ENCODE measurements at places on chromosomes 16 and 17. TPM values are rescaled to one million over a fixed set of nuclear protein-coding genes. Genes with fewer than 3 reads are reported as not detected.

DNA sequence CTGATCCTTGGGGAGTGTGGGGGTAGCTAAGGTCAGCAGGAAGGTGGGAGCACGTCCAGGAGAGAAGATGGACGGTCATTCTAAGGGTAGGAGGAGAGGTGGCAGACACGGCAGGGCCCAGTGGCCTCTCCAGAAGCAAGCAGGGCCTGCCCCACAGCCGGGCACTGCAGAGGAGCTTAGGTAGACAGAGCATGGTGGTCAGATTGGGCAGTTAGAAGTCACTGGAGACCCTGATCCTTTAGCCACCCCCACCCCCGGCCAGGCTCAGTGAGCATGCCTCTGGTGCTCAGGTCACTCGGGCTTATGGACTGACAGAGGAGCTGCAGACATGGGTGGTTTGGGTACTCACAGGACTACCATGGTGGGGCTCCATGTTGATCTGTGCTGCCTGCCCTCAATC is 26.3 kb downstream of the NLRP1 start:
- no peak for DNase-seq

- no peak for DNase-seq
Measured at GRCh38 chr17:63071797-63072196, 105.8 kb downstream of the TANC2 start.

STH gene
- total RNA-seq: 3.1 TPM

MARVELD3 gene
- 1.6 TPM for total RNA-seq

DNA sequence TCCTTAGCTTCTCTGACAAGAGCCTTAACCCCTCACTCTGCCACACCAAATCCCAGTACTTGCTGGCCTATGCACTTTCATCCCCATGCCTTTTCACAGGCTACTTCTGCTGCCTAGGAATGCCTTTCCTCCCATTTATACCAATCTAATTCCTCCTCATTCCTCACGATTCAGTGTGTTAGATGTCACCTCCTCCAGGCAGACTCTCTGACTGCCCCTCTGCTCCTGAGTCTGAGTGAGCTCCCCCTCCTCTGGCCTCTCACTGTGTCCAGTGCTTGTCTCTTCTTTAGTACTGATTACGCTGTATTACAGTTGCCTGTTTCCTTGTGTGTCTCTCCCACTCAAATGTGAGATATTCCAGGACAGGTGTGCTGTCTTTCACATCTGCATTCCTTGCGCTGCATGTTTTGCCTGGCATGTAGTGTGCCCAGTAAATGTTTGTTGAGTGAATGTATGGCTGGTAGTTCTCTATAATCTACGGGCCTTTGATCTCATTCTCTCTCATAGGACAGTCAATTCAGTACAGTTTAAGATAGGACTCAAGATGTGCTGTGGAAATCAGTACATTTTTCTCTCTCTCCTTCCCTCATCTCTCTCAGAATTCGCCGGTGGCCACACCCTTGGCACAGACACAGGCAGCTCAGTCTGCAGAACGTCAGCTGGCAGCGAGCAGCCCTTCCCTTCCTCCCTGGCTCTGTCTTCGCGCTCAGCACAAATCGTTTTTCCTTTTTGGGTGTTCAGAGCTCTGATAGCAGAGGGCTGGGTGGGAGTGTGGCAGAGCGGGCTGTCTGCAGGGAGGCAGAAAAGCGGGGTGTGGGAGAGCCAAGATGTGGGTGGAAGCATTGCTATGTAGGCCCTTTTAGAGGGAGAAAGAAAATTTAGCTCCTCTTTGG is 18.5 kb downstream of the ARL4D start:
- DNase-seq: peak; percentile 53

GRCh38 chr16:86381491-86381890 is 128.8 kb upstream of the FOXF1 start:
- no peak for DNase-seq

GNG13 gene
- 0.30 TPM for total RNA-seq

- DNase-seq: no peak
Measured at GRCh38 chr16:6095414-6095813, 997.8 kb upstream of the EEF2KMT start.

EME1 gene
- 5.5 TPM for total RNA-seq

DNA sequence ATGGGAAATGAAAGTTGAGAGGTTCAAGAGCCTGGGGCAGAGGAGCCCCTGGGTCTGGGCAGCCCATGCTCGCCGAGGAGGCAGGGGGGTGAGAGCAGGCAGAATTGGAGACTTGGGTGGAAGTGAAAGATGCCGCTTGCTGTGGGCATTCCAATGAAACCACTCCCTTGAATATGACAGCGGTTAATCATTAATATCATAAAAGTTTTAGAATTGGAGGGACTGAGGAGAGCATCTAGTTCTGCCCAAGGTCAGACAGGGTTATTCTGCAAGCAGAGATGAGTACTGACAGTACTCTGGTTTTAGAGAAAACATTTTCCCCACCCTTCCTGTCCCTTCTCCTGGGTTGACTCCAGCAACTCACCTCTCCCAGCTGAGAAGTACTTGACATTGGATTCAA is 180.2 kb downstream of the MSI2 start:
- DNase-seq: no peak

LRRC36 gene
- 4.3 TPM for total RNA-seq

- DNase-seq: no peak
Measured at GRCh38 chr17:2202302-2202995, 101.1 kb downstream of the SMG6 start.

- DNase-seq: no peak
Measured at GRCh38 chr16:52740766-52741165, 193.8 kb upstream of the TOX3 start.

DNA sequence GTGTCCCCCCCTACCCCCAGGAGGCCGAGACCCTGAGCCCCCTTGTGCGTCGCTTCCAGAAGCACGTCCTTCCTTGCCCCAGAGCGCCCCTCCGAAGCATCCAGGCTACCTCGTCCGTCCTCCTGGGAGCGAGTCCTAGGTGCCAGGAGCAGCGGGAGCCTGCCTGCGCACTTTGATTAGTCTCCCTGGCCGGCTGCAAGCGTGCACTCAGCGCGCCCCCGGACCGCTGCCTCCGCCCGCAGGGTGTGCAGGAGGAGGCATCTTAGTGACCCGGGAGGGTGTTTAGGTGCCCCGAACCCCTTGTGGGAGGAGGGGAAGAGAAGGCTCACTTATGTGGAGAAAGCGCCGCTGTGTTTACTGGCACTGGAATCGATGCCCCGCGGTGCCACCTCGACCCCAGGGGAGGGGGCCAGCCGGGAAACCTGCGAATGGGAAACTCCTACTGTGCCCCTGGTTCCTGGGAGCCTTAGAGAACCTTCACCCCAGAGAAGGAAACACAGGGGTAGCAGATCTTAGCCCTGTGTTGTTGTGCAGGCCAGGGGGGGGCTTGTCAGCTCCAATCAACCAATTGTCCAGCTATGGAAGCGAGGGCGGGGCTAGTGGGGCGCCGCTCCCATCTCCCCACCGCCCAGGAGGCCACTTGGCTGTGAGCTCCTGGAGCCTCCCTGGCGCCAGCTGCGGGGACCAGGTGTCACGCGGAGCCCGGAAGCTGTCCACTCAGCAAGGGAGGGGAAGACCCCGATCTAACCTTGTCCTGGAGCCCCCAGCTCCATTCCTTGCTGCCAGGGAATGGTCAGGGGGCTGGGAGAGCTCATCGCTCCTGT is 922.8 kb upstream of the EEF2KMT start:
- peak; percentile 36 for DNase-seq

GRCh38 chr17:78644224-78644623 is 67.0 kb upstream of the DNAH17 start:
- no peak for DNase-seq

ZKSCAN2 gene
- 10.2 TPM for total RNA-seq

DNA sequence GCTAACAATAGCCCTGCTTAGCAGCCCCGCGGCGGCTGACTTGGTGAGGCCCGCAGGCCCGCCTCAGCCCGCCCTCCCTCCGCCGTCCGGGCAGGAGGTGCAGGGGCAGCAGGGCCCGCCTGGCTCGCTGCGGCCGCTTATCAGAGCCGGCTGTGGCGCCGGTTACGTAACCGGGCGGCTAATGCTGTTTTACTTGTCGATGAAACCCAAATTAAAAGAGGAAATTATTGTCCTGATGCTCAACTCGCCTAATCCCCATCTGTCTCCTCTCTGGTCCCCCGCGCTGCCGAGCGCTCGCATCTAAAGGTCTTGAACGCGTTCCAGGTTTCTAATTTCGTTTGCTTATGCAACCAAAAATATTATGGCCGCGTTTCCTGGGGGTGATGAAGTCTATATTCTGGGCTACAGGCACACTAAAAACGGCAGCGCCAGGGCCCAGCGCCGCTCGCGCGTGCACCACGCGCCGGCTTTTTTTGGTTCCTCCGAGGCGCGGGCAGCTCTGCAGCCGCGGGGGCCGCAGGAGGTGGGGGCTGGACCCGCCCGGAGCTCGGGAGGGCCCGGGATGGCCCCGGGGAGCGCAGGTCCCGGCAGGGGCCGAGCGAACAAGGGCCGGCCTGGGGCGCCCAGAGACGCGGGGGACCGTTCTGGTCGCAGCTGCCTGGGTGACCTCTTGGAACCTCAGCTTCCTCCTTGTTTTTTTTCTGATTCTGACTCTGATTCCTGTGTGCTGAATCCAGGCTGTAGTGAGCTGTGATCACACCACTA is 65.2 kb upstream of the TOB1 start:
- DNase-seq: no peak

DNA sequence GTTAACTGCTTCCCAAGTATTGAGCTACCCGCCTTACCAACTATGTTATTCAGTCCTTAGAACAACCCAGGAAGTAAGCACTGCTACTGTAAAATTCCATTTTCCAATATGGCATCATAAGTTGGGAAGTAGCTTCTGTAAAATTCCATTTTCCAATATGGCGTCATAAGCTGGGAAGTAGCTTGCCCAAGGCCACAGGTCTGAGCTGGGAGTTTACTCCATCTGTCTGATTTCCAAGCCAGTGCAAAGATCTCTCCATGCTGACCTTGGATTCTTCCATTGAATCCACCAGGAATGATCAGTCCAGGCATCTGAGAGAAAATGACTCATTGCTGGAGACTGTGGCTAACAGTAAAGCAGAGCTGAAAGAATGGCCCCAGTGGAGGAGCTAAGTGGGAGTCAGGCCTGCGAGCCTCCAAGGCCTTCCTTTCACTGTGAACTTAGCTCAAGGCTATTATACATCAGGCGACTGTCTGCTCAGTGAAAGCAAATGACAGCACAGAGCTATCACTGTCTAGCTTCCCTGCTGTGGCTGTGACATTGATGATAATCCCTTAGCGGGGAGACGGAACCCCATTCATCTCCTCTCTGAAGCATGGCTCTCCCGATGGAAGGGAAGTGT is 430.4 kb downstream of the HAPSTR1 start:
- peak; percentile 55 for DNase-seq

- no peak for DNase-seq
Measured at GRCh38 chr16:11408216-11408615, 63.0 kb downstream of the RMI2 start.

GRCh38 chr17:55420067-55420775 is 1.4 kb downstream of the MMD start:
- DNase-seq: no peak

- no peak for DNase-seq
Measured at GRCh38 chr16:16183562-16183961, 39.7 kb downstream of the ABCC6 start.

- peak; percentile 57 for DNase-seq
Measured at GRCh38 chr17:16352667-16353316, 477 bp downstream of the CENPV start.

DNA sequence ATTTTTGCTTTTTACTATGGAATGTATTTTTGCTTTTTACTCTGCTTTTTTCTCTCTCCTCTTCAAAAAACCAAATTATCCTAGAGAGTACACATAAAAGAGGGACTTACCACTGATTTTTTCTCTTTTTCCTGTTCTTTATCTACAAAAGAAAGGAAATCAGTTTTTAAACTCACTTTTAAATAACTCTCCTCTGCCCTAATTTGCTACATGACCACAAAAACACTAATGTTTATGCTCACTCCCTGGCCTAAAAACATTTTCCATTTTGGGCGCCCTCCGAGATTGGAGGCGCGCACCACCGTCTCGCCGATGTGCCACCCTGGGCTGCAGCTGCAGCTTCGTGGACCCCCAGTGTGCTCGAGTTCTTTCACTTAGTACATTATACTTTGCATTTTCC is 1.1 kb downstream of the TK2 start:
- DNase-seq: no peak

TEX19 gene
- total RNA-seq: not detected

MEFV gene
- total RNA-seq: 1.8 TPM

CEMP1 gene
- total RNA-seq: 0.28 TPM

DNA sequence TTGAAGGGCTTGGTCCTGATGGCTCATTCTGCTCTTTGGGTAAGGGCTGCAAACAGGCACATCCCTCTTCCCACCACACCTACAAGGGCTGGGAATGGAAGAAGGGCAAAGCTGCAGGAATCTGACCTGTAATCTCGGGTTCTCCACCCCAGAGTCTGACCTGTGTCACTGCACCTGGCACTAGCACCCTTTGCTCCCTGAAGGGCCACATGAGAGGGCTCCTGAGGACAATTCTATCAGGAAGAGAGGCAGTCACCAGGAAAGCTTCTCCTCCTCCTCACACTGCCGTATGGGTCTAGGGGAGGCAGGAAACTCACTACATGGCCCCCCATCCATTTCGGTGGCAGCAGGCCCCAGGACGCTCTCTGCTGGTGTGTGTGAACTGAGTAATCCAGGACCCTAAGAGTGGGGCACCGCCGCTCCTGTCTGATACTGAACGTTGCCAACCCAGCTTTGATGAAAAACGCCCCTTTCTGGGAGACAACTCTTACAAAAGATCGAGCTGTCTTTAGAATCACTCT is 26.4 kb downstream of the TTLL6 start:
- no peak for DNase-seq

GRCh38 chr16:1379304-1380076 is 27.8 kb downstream of the GNPTG start:
- DNase-seq: peak; percentile 49

MYH13 gene
- total RNA-seq: not detected

DNA sequence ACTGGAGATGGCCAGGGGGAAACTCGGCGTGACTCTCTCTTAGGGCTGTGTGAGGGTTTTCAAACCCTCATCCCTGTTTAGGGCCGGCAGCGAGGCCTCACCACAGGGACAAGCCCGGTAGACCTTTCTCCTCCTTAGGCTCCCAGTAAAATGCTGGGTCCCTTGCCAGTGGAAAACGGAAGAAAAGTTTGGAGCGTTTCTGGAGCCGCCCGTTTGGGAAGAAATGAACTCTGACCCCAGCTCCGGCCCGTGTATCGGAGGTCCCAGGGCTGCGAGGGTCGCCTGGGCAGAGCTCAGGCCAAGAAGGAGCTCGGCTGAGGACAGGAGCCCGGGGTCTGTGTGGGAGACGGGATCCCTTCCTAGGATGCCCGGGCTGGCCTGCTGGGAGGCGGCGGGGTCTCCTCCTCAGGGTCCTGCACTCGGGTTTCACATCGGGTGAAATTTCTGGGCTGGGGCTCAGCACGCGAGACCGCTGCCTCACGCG is 23.2 kb downstream of the ZNF213 start:
- no peak for DNase-seq

GRCh38 chr17:2977157-2977556 is 86.2 kb downstream of the OR1D5 start:
- no peak for DNase-seq

CCL18 gene
- not detected for total RNA-seq

CDC27 gene
- 121 TPM for total RNA-seq

HEATR9 gene
- not detected for total RNA-seq

- DNase-seq: no peak
Measured at GRCh38 chr16:6252541-6252940, 1080.1 kb upstream of the RBFOX1 start.

TMEM219 gene
- 83.1 TPM for total RNA-seq
